ENCODE measurements at places on chromosomes 11 and 22.

DNA sequence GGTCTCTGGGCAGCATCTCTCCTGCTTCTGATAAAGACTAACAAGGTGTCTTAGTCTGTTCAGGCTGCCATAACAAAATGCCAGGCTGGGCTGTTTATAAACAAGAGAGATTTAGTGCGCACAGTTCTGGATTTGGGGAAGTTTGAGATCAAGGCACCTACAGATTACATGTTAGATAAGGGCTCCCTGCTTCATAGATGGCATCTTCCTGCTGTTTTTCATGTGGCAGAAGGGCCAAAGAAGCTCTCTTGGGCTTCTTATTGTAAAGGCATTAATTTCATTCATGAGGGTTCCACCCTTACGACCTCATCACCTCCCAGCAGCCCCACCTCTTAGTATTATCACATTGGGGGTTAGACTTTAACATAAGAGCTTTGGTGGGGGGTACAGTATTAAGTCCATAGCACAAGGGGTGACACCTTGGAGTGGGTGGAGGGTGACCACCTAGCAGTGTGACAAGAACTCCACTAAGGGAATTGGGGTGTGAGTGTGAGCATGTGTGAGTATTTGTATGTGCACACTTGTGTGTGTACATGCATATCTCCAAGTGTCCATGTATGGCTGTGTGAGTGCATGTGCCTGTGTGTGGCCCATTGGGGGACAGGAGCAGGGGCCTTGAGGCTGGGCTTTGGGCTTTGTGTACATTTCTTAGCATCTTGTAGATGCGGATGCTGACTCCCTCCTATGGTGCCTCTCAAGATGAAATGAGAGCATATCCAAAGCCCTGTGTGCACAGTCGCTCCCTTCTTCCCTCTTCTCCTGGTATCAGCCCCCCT lies 42.7 kb downstream of the BCR start:
- DNase-seq, result no peak

- DNase-seq, result no peak
Observed at GRCh38 chr22:49514641-49515040, 313.0 kb downstream of the BRD1 start.

DNA sequence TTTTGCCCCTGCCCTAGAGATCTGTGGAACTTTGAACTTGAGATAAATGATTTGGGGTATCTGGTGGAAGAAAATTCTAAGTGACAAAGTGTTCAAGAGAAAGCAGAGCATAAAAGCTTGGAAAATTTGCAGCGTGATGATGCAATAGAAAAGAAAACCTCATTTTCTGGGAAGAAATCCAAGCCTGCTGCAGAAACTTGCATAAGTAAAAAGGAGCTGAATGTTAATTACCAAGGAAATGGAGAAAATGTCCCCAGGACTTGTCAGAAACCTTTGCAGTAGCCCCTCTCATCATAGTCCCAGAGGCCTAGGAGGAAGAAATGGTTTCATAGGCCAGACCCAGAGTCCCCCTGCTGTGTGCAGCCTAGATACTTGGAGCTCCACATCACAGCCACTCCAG lies 686.9 kb downstream of the FAM181B start:
- no peak for DNase-seq

GRCh38 chr22:42384506-42384905 lies 47.7 kb downstream of the NFAM1 start:
- DNase-seq, result no peak

GRCh38 chr22:20507253-20508066 lies at the start of gene MED15:
Gene MED15 (plus strand): TSS chr22:20507610. CDS start chr22:20507679, 69 bp downstream.
- DNase-seq, result no peak

DNA sequence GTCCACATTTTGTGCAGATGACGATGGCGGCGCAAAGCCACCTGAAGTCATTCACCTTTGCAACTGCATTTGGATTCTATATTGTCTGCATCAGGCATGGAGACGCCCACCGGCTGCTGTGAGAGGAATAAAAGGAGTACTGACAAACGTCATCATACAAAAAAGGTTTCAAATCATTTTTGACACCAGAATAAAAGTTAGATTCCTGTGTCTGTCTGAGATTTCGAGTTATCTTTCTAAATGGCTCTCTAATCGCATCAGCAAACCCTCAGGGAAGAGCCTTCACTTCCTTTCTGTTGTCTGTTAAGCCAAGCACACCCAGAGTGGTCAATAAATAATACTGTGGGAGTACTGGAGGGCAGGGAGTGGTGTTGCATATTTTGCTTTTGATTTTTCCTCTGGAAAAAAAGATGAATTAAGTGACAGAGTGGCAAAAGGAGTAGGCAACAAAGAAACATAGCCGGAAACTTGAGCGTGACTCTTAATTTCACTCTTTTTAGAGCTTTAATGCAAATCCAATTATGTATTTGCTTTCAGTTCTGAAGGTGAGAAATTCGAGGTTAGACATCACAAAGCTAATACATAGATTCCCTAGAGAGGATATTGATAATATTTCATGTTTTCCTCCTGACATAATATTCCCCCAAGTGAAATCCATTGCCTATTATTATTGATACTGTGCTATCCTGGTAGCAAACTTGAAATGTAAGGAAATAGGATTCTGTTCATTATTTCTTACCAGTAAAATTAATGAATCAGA lies 150.8 kb upstream of the MTMR2 start:
- DNase-seq, result no peak

DNA sequence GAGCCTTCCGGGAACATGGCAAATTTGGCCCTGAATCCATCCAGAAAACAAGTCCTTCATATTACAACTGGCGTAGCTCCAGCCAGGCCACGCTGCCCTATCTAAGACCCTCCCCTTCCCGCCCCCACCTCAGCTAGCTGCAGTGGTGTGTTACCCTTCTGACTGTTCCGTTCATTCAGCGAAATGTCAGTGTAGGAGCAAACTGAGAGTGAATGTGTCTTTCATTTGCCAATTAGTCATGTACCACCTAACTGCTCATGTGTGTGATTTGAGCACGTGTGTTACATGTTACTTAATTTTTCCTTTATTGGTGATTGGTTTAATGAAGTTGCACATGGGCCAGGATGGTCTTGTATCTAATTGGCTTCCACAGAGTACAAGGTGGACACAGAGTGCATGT lies 34.8 kb upstream of the POU2AF1 start:
- no peak for DNase-seq

DNA sequence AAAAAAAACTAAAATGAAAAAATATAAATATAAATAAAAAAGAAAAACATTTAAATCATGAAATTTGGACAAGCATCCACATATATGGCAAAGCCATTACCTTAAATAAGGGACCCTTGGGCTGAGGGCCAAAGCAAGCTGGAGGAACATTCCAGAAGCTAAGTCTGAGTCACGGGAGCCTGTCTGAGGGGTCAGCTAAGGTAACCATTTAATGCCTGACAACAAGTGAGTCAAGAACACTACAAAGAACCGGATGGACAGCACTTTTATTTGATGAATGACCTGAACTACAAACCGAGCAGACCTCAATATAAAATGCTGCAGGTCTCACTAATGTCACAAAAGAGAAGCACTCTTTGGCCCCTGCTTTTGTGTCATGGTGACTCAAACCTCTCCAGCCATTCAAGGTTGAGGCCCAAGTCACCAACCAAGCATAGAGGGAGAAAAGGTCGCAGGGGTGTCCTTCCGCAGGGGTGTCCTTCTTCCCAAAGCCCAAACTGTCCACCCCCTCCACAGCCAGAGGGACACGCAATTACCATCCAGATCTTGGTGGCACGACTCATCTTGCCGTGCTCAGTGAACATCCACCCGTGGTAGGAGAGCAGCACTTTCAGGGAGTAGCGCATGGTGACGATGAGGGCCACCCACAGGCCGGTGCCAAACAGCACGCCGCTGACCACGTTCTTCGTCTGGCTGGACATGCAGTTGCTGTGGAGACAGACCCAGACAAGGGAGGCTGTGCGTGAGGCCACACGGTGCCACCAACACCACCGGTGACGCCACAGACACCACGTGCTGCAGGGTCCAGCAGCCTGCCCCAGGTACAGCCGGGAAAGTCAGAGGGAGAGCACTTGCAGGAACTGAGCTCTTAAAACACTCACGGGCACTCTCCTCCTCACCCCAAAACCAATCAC lies 34.5 kb downstream of the CPT1A start:
- no peak for DNase-seq

DNA sequence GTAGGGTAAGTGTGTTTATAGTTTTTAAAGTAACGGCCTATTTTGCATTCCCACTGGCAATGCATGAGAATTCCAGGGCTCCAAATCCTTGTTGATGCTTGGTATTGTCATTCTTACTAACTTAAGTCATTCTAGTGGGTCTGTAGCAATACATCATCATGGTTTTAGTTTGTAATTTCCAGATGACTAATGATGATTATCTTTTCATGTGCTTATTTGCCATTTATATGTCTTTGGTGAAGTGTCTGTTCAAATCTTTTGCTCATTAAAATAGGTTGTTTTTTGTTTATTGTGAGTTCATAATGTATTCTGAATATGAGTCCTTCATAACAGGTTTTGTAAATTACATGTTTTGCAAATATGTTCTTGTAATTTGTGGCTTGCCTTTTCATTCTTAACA lies 31.2 kb downstream of the MTMR3 start:
- DNase-seq, result no peak

DNA sequence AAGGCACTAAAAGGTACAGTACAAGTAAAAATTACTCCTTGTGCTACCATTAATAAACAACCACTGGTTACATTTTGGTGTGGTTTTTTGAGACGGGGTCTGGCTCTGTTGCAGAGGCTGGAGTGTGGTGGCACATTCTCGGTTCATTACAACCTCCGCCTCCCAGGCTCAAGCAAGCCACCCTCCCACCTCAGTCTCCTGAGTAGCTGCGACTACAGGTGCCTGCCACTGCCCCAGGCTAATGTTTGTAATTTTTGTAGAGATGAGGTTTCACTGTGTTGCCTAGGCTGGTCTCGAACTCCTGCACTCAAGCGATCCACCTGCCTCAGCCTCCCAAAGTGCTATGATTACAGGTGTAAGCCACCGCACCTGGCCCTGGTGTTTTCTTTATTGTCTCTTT lies 20.8 kb downstream of the TAF1D start:
- DNase-seq, result no peak

DNA sequence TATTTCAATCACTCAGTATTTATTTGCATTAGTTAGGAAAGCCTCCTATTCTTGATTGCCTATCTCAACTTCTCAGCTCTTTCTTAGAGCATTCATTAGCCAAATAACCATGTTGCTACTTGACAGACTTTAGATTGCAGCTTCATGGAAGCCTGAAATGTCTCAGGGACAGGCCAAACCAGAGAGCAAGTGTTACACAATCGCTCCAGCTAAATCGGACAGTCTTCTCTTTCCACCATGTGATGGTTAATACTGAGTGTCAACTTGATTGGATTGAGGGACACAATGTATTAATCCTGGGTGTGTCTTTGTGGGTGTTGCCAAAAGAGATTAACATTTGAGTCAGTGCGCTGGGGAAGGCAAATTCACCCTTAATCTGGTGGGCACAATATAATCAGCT lies 106.5 kb upstream of the DRD2 start:
- DNase-seq, result no peak

DNA sequence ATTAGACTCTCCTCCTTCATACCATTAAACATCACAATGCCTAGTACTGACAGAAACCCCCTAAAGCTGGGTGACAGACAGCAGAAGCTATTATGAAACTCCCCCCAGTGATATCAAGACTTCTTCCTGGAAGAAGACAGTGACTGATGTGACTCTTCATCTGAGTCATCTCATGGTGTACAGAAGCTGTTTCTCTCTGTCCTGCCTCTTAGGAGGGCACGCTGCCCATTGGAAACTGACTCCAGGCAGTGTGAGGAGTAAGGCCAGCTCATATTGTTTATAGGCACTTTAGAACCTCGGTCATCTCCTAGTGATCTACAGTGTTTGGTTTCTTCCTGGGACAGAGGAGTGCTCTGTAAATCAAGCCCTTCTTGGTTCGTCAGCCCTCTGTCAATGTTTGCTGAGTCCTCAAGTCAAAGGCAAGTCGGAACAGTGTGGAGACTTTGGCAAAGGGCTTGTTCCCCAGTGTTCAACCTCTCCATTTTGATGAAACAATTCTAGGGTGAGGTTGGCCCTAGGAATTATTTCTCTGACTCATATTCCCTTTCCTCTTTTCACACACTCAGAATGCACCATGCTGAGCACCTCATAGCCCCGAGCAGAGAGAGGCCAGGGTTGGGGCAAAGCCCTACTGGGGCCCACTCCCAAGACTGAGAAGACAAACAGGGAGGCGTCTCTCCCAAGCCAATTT lies 172.5 kb upstream of the TMEM45B start:
- no peak for DNase-seq

All from cortex of kidney (tissue), 1 donor.